T1000 (cell line): ENCODE measurements at places on chromosomes 6 and 20.

GRCh38 chr6:5923840-5924239 lies 82.9 kb downstream of the NRN1 start:
- no peak for DNase-seq

GRCh38 chr20:13927171-13927570 lies 63.2 kb downstream of the SEL1L2 start:
- DNase-seq = no peak

DNA sequence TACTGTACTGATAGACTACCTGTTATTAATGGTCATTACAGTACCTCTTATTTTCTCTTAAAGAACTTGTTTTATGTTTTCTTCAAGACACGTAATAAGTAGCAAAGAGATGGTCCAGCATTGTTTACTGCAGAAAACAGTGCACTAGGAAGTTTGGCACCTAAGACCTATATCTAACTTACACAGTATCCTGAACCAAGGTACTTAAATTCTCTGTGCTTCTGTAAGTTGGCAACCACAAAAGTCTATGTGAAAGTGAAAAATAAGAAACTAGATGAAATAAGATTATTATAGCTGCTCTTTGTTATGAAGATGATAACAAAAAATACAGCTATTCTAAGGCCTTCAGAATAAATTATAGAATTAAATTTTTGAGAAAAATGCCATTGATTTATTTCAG lies 411.7 kb upstream of the SOX4 start:
- no peak for DNase-seq

DNA sequence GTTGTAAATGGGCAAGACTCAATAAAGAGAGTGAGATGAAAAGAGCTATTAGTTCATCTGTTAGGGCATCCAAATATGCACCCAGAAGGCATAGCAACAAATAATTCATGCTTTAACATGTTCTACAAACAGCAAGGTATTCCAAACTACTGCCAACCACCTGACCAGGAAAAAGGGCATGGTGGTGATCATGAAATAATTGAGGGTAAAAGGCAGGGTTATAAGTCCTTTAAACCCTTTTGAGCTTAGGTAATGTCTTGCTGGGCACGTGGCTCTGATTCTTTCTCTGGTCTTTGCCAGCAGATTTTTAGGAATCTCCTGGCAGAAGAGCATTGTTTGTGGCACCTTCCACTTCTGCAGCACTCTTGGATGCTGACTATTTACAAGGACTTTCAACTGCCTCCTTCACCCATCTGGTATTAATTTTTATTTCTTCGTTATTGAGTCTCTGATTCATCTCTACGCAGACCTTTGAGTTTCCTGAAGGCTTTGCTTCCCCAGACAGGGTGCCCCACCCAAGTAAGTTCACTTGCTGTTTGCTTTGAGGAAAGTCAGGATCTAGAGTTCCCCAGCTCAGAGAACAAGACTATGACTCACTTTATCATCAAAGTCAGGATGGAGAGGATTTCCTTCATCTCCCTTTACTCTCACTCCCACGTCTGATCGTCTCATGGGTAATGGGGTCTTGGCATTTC lies 83.4 kb upstream of the NEDD9 start:
- peak; percentile 35 for DNase-seq

GRCh38 chr20:35290186-35290886 lies 1.9 kb downstream of the FAM83C start:
- no peak for DNase-seq

DNA sequence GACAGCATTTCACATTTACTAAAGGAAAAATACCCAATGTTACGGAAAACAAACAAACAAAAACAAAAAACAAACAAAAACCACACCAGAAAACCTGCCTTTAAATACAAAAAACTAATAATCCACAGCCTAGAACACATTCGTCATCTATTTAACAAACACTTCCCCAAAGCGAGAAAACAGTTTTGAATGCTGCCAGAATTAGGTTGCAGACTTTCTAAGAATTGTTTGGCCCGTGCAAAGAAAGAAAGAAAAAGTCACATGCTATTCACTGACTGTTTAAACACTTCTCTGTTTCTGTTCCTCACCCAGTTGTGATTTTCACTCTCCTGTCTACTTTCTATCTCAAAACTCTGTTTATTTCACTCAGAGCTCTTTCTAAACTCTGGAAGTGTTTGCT lies 52.5 kb downstream of the BCAS1 start:
- DNase-seq = no peak

- DNase-seq = no peak
These were observed 193.2 kb downstream of the ARHGAP18 start for GRCh38 chr6:129516787-129517186.

DNA sequence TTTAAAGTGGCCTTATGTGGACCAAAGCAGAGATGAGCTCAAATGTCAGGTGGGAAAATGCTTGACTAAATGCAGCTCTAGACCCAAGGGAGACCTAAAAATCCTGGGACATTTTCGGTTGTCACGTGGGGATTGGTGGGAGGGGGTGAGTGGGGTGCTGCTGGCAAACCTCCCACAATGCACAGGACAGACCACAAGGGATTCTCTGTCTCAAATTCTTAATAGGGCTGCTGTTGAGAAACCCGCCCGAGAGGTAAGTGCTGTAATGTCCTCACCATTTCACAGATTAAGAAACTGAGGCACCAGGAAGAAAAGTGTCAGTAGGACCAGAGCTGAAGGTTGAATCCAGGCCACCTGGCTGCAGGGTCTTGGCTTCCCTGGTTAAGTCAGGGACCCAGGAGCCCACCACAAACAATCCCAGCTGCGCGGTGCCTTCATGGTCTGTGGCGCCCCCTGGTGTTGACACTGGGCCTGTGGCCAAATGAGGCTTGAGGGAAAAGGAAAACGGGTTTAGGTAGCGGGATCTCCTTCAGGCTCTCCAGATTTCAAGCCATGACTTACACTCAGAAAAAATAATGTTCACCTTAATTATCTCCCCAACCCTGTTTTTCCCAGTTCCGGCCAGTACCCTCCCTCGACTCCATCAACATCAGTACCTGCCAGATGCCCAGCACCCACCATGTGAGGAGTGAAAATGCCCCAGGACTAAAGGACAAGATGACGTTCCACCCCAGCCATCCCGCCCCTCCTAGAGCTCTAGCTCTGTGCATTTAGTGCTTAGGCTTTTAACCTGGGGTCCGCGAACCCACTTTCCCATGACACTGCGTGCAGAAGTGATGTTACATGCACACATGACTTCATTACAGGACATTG lies 7.2 kb downstream of the HLA-G start:
- DNase-seq = no peak

GRCh38 chr6:26327450-26328264 lies 37.3 kb upstream of the BTN3A2 start:
- no peak for DNase-seq

DNA sequence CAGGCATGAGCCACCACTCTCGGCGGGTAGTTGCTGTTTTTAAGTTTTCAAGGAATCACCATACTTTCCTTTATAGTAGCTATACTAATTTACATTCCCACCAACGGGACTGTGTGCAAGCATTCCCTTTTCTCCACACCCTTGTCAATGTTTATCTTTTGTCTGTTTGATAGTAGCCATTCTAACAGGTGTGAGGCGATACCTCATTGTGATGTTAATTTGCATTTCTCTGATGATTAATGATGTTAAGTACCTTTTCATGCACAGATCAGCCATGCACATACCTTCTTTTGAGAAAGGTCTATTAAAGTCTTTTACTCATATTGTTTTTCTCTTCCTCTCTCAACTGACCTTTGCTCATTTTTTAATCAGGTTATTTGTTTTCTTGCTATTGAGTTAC lies 43.0 kb upstream of the CCND3 start:
- DNase-seq = no peak

DNA sequence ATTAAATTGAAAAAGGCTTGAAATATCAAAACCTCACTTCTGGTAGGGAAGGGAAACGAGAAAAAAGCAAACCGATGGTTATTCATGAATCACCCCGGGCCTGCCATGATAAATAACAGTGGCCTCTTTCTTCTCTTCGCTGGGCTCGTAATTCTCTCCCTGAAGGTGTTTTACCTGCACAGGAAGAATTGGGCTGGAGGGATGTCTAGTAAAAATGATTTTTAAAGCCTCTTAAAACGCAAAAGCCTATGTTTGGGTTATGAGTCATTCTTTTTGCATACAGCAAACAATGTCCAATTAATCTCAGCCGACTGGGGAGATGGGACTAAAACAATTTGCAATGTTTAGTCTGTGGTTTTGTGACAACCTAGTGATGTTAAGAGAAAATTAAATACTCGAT lies 16.8 kb downstream of the LINC00237 start:
- DNase-seq = no peak

- no peak for DNase-seq
These were observed 9.6 kb upstream of the TJAP1 start for GRCh38 chr6:43467752-43468151.

DNA sequence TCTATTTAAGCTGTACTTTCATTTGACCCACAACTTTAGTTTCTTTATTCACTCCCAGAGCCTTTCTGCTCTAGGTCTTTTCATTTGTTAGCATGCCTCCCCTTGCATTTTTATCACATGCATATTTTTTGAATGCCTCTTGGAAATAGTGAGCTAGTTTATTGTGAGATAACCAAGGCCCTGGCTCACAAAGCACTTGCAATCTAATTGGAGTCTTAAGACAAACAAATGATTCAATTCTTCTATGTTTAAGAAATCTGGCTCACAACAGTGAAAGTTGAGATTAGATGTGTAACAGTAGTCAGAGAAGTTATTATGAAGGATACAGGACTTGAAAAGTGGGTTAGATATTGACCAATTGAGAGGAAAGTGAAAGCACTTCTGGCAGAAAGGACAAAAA lies 173.4 kb downstream of the MOXD1 start:
- DNase-seq = no peak

GRCh38 chr6:112041535-112041934 lies 12.4 kb upstream of the CCN6 start:
- DNase-seq = no peak

GRCh38 chr6:81793821-81794475 lies 41.5 kb upstream of the TENT5A start:
- no peak for DNase-seq

DNA sequence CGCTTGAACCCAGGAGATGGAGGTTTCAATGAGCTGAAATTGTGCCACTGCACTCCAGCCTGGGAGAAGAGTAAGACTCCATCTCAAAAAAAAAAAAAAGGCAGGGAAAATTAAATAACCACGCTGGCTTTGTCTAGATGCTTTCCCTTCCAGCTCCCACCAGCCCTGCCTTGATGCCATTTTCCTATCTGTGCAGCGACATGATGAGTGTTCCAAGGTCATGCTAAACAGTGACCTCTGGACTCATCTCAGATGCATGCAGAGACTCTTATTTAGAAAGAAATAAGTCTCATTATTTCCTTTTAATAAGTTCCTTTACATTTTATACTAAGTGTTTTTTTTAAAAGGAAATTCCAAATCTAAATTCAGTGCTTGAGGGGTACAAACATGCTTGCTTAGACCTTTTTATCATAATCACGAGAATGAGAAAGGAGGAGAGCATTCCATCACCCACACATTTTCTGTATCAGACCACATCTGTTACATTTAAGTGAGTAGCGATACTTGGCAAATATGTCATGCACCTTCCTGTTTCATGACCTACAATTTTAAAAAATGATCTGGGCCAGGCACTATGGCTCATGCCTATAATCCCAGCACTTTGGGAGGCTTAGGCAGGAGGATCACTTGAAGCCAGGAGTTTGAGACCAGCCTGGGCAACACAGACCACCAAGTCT lies 101.1 kb upstream of the RREB1 start:
- no peak for DNase-seq

DNA sequence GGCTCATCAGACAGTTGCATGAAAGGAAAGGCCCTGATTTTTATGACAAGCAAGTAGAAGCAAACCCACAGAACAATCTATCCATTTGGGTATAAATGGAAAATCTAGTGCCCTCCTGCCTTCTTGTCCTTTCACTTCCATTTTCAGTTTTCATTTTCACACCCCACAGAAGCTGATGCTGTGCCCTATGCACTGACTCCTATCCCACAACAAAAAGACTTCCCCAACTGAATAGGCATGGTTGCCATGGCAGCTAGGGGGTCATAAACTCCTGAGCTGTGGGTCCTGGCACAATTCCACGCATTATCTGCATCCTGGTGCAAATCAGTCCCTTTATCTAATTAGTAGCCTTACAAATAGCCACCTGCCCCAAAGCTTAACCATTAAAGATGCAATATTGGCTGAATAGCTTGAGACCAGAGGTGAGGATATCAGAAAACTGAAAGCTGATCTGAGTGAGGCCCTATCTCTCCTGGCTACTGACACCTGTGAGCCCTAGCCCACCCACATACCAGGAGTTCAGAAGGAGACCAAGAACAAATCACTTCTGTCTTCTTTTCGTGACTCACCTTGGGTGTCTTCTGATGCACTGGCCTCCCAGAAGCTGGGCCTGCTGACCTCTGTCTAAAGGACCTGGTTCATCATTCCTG lies 34.9 kb upstream of the HEY2 start:
- no peak for DNase-seq

DNA sequence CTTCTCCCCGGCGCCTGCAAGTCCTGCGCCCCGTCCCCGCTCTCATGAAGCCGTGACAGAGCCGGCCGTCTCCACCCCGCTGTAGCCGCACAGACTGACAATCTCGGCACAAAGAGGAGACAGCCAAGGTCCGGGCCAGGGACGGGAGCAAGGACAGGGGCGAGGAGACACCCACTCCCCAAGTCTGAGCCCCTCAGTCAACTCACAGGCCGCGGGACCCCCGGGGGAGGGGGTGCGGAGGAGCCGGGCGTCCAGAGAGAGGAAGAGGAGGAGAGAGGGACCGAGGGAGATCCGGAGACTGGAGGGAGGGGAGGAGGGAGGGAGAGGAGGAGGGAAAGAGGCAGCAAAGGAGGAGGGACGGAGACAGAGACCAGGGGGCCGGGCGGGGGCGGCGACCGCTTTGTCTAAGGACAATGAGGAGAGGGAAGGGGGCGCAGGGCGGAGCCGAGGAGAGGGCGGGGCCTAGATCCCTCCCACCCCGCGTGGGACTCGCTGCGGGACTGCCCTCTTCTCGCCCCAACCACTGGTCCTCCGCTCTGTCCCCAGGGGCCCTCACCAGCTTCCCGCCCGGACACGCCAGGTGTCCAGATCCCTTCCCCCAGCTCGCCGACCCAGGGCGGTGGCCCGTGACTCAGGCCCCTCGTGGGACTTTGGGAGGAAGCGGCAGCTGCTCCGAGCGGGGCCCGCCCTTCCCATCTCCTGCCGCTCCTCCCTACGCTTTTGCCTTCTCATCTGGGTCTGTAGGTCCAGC lies 638 bp upstream of the PPP1R18 start:
- peak; percentile 97 for DNase-seq

- no peak for DNase-seq
These were observed 37.4 kb downstream of the SLC35D3 start for GRCh38 chr6:136959471-136959891.

DNA sequence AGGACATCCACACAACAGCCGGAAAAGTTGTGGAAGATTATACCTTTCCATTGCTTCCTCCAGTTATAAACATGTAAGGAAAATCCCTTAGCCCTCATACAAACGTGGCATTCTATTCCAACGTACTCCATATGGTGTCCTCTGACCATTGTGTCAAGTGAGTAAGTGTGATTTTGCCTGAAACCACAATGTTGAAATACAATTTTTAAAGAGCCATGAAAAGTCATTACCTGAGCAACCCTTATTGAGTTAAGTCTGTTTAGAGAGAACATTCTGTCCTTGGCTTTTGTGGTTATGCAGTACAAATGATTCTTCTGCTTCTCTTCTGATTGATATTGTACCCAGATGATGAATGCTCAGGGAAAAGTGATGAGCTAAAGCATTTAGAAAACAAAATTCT lies 530.1 kb downstream of the HAO1 start:
- no peak for DNase-seq

GRCh38 chr6:84103029-84103428 lies 69.5 kb downstream of the MRAP2 start:
- DNase-seq = no peak
